ENCODE measurements at places on chromosomes 2 and 18.

DNA sequence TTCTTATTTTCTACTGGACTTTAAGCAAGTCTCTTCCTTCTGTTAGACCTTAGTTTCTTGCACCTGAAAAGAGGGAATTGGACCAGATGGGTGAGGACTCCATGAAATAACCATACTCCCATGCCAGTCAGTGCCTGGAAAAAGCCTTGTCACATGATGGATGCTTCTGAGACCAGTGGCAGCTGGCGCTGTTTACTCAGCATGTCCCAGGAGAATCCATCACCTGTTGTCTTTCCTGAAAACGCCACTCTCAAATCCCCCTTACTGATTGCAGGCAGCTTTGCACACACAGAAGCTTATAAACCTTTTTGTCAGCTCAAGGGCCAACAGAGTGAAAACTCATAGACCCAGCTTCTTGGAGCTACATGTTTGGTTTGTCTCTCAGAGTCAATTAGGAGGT, 117.6 kb downstream of the POLE4 start:
- no peak for DNase-seq

DNA sequence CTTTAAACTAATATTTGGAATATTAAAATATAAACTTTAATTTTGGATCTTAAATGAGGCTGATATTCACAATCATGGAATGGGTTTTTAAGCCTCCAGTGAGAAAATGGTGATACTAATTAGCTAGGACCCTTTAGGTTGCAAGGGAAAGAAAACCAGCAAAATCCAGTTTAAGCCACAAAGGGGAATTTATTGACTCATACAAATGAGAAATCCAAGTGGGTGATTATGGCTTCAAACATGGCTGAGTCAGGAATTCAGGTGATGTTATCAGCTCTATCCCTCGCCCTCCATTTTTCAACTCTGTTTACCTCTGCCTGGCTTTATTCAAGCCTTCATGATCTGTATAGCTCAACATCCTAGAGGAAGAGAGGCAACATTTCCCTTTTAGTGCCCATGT, 75.3 kb upstream of the DLX2 start:
- DNase-seq: no peak

- DNase-seq: no peak
These were observed 176.4 kb upstream of the ID2 start for GRCh38 chr2:8505311-8505920.

GRCh38 chr2:190180313-190181122, 118.0 kb upstream of the MSTN start:
- DNase-seq: no peak

- no peak for DNase-seq
These were observed 510.3 kb downstream of the RNF144A start for GRCh38 chr2:7427293-7428060.

- no peak for DNase-seq
These were observed 248.4 kb upstream of the KCNJ3 start for GRCh38 chr2:154449951-154450658.
